ENCODE measurements at places on chromosomes 3 and 15.

DNA sequence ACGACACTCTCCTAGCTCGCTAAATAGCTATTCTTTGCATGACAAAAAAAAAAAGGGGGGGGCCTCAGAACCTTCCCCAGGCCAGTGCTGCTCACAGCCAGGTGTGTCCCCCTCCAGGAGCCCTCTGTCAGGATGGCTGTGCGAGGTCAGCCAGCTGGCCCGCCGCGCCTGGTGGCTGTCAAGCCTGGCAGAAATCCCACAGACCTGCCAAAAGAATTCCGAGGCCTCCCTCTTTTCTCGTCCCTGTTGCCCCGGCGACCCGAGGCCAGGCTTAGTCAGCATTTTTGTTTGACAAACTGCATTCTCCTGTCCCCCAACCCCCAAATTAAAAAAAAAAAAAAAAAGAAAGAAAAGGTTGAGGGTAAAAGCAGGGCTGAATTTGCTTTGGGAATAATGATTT, 61.9 kb downstream of the TM4SF4 start:
- no peak for DNase-seq

DNA sequence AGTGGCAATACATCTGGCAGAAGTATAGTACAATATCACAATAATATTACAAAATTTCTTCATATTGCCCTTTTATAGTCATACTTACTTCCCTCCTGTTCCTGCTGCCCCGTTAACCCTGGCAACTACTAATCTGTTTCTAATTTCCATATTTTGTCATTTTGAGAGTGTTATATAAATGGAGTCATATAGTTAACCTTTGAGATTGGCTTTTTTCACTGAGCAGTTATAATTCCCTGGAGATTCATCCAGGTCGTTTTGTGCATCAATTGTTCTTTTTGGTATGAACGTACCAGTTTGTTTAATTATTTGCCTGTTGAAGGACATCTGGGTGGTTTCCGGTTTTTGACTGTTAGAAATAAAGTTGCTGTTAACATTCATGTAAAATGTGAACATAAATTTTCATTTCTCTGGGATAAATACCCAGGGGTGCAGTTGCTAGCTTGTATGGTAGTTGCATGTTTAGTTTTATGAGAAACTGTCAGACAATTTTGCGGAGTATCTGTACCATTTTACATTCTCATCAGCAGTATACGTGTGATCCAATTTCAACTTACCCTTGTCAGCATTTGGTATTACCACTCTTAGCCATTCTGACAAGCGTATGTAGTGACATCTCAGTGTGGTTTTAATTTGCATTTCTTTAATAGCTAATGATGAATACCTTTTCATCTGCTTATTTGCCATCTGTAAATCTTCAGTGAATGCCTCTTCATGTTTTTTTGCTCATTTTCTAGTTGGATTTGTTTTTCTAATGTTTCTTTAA, 32.2 kb upstream of the IL20RB start:
- DNase-seq, result no peak

- no peak for DNase-seq
Observed at GRCh38 chr3:21830541-21830940, 79.5 kb upstream of the ZNF385D start.

- no peak for DNase-seq
Observed at GRCh38 chr3:196886144-196886543, 18.4 kb downstream of the SENP5 start.

DNA sequence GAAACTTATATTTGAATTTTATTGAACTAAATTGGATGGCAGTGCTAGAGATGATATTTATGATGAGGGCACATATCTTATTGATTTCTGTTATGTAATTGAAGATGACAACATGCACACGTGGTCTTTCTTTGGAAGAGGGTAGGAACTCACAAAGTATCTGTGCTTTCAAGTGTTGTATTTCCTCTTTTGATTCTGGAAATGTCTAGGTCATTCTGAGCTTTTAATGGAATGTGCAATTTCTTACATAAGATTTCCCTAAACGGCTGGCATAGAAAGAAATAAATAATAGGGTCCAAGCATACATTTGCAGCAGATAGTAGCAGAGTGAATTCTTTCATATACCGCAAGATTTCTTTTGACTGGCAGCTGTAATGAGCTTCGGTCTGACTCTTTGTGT, 10.1 kb upstream of the GPR171 start:
- no peak for DNase-seq

DNA sequence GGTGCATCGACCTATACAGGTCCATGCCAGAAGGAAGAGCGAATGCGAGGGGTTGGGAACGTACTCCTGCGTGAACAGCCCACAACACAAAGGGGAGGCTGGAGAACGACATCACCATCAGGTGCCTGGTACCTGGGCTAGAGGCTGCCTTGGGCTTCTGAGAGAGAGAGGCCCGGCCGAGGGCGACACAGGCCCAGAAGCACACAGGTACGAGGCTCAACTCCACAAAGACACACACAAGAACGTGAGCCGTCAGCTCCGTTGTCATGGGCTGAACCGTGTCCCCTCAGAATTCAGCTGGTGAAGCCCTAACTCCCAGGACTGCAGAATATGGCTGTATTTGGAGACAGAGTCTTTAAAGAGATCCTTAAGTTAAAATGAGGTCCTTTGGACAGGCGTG, 134.3 kb downstream of the ATP10A start:
- no peak for DNase-seq

DNA sequence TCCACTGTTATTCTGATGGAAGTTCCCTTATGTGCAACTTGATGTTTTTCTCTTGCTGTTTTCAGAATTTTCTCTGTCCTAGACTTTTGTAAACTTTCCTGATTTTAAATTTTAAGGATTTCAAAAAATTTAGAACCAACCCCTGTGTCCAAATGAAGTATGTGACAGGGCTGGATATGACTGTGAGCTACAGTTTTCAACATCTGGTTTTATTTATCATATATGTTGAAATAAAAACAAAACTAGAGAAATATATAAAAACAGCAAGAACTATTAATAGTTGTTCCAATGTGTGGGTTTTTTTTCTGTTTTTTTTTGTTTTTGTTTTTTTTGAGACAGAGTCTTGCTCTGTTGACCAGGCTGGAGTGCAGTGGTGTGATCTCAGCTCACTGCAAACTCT, 47.4 kb upstream of the PSMD6 start:
- DNase-seq, result no peak

DNA sequence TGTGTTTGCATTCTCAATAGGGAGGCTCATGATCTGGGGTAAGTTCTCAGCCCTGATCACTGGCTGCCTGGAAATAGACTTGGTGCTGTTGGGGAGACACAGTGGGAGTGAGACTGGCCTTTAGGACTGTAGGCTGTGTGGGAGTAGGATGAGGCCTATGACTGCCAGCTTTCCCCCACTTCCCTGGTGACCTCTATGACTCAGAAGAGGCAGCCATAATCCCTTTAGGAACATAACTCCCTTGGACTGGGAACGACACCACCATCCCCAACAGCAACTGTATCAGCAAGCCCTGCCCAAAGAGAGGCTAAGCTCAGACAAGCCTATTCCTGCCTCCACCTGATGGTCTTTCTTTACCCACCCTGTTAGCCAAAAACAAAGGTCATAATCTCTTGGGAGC, 91.3 kb downstream of the SUCNR1 start:
- DNase-seq, result no peak

DNA sequence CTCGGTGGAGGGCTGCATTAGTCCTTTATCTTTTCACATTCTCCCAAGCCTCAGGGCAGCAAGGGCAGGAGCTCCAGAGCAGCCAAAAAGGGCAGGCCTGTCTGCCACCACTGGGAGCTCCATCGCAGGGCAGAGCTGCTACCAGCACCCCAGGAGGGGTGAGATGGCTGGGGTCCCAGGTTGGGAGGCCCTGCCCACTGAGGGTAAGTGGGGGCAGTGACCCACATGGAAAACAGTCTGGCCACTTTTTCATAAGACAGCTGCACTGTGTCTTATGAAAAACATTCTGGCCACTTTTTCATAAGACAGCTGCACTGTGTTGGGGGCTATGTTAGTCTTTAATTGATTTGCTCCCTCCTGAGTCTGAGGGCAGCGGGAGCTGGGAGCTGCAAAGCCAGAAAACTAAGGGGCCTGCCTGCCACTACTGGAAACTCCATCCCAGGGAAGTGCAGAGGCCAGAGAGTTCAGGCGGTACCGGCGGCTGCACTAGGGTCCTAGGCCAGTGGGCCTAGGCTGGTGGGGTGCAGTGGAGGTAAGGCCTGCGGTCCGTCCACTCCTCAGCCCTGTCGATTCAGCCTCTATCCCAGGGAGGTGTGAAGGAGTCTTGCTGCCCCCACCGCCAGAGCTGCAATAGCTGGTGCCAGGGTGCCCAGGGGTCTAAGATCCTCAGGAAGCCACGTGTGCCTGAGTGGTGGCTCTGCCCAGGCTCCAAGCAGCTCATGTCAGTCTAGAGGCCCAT, 45.4 kb downstream of the TMCO5A start:
- DNase-seq, result no peak

DNA sequence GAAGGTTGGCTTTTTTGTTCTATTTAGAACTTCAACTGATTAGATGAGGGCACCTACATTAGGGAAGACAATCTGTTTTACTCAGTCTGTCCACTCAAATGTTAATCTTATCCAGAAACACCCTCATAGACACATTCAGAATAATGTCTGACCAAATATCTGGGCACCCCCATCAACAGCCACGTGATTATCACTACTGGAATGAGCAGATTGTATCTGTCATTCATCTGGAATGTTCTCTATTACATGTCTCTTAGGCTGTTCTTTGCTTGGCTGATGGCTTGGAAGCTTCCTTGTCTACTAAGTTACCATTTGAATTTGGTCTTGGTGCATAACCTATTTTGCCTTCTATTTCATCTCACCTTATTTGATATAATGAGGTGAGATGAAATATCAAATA, 15.7 kb upstream of the LRRC58 start:
- DNase-seq, result no peak

DNA sequence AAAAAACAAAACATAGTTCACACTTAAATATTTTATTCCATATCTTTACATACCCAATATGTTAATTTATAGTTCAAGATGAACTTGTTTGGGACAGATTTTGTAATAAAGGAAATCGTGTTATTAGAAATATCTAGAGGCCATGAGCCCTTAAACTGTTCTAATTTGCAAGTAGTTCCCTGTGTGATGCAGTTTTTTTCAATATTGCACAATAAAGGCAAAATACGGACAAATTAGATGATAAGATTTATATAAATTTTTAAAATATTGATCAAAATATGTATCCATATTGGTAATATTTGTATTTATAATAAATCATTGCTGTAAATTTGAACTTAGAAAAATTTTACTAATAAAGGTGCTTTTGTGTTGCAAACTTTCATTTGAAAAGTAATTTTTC, 23.8 kb downstream of the CTNNB1 start:
- no peak for DNase-seq

GRCh38 chr3:119357190-119357589, 63.0 kb downstream of the ARHGAP31 start:
- DNase-seq, result no peak

DNA sequence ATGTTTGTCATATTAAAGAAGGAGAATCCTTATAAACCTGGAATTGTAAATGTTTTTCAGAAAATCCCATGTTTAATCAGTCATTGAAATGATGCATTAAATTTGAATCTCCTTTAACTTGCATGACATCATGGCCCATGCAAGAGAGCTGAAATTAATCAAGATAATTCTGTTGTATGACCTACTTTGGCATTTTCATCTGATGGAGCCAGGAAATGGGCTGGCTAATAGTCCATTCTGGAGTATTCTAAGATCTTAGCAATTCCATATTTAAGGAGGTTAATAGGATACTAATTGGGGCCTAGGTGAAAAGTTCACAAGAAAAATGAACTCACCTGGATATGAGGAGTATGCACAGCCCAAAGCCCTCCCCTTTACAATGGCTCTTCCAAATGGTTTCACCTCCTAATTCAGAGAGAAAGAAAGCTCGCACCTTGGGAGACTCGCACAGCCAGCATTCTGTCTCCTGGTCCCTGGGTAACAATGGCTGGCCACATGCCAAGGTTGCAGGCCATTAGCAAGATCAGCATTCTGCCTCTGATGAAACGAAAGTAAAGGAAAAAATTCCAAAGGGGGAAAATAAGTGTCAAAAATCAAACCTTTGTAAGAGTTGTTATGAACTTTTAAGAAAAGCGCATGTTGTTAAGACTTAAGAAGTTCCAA, 786.4 kb downstream of the MCTP2 start:
- DNase-seq, result no peak

DNA sequence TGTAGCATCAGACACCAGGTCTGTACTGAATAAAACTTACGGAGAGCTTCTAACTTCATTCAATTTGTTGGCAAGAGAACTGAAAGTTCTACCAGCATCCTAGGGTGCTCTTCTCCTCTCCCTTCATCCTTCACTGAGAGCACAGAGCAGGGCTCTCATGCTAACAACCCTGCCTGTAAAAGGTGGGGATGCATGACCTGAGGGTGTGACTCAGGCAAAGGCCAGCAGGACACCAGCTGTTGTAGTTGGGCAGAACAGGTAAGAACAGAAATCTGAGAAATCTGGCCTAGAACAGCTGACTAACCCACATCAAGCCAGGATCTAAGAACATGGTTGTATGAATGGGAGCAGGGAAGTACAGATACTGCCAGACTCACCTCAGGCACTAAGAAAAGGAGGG, 64.2 kb downstream of the MYLK start:
- no peak for DNase-seq

GRCh38 chr3:71183549-71183948, 400.0 kb downstream of the FOXP1 start:
- no peak for DNase-seq

- DNase-seq, result no peak
Observed at GRCh38 chr3:72411126-72411525, 437.1 kb downstream of the SHQ1 start.

- DNase-seq, result no peak
Observed at GRCh38 chr3:78822726-78823125, 945.1 kb downstream of the ROBO1 start.

DNA sequence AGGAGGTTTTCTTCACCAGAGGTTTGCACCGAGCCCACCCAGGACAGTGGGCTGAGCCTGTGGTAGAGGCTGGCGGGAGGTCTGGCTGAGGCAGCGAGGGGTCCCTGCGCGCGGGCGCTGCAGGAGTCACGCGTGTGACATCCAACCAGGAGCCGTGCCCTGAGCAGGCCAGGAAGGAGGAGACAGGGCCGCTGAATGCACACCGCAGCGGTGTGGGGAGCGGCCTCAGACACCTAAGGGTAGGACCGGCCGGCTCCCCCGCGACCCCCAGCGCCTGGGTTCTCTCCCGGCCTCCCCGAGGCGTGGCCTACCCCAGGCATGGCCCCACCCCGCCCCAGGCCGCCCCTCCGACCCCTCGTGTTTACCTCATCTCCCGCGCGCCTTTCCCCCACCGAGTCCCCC, 412 bp downstream of the SLC41A3 start:
- DNase-seq, result peak; percentile 23

DNA sequence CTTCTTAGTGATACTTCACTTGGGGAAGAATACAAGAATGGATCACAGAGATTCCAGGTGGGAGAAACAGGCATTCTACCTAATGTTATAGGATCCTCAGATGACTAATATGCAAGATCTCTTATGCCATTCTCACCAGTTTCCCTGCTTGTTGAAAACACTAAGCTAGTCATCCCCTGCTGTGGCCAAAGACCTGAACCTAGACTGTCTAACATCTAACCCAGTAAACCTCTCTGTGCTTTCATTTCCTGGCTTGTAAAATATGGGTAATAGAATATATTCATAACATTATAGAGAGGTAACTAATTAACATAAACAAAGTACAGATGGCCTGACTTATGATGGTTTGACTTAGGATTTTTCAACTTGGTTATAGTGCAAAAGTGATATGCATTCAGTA, 776.3 kb downstream of the TUSC7 start:
- DNase-seq, result no peak
